Stimulated activated CD8-positive, alpha-beta memory T cell treated with anti-CD3 and anti-CD28 coated beads, Interleukin-12 subunit alpha, Interleukin-12 subunit beta, amount 100 ng/mL, for 4 hours (primary cell): ENCODE measurements at places on chromosomes 4 and X.

GRCh38 chr4:19349416-19349815, 902.3 kb upstream of the SLIT2 start:
- DNase-seq: no peak

DNA sequence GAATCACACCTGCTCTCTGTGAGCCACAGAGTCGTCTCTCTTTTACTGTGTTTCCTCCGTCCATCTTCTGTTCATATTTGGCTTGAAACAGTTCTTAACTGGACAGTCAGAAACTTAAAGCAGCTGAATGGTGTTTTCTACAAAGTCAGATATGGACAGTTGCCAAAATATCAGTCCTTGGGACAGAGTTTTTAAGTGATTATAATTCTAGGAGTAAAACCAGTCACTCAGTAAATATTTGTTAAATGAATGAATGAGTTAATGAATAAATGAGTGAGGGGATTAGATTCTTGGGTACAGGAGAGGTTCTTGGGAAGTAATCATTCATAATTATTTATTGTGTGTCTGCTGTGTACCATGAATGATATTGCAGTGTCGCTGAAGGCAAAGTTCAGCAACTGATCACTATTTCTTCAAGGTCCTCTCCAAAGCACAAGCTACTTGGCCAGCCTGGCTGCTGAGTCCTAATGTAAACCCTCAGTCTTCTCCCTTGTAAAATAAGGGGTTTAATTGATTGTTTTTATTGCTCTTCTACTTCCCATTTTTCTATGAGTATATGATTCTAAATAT, 5.5 kb upstream of the SCRG1 start:
- DNase-seq: no peak

GRCh38 chr4:147345662-147346061, 135.2 kb upstream of the EDNRA start:
- DNase-seq: no peak

GRCh38 chr4:146110871-146111485, 64.5 kb upstream of the LSM6 start:
- DNase-seq: no peak

GRCh38 chr4:132605551-132605950, 543.5 kb upstream of the PCDH10 start:
- DNase-seq: no peak

GRCh38 chr4:36088542-36088941, 155.8 kb downstream of the ARAP2 start:
- no peak for DNase-seq

DNA sequence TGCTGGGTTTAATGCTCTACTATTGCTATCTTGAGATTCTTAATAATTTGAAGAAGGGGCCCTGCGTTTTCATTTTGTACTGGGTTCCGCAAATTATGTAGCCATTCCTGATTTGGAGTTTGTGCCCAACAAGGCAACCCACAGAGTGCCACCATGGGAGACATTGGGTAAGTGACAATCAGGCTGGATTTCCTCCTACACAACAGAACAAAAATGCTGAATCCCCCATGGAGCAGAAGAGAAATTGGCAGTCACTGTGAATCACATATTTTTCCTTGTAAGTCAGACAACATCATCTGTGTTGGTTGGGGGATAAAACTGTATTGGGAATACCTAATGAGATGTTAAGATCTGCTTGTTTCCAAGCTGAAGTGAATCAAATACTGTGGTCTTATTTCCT, 80.9 kb downstream of the CNGA2 start:
- DNase-seq: no peak

- DNase-seq: peak; percentile 24
These were observed 2.9 kb downstream of the PAK3 start for GRCh38 chrX:111098874-111099273.
